ENCODE measurements at places on chromosomes 6 and 20.

- DNase-seq, result no peak
Observed at GRCh38 chr6:138227316-138227781, 9.1 kb upstream of the PBOV1 start.

GRCh38 chr6:157670466-157671186 is 152.4 kb upstream of the SNX9 start:
- no peak for DNase-seq

DNA sequence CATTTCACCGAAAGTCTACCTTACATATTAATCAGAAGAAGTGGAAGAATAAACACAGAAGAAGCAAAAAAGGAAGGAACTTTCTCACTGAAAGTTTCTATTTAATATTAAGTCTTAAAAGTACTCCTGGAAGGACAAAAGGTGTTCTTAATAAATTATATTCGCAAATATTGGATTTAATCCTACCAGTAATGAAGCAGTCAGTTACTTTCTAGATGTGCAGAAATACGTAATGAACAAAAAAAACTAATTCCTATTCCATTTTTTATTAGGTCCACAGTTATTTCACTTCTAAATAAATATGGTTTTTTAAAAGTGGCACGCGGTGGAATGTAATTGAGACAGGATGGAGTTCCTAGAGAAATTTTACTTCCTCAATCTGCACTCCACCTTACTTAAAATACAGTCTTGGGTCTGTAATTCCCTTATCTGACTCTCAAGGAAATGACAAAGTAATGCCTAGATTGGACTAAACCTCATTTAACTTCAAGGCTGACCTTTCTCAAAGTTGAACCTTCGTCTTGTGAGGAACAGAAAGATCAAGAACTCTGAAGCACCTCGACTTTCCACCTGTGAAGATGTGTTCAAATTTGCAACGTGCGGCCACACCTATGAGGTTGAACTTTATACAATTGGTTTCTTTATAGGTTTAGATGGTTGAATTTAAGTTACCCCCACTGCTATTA is 1.1 kb upstream of the TRAM2 start:
- DNase-seq, result no peak

DNA sequence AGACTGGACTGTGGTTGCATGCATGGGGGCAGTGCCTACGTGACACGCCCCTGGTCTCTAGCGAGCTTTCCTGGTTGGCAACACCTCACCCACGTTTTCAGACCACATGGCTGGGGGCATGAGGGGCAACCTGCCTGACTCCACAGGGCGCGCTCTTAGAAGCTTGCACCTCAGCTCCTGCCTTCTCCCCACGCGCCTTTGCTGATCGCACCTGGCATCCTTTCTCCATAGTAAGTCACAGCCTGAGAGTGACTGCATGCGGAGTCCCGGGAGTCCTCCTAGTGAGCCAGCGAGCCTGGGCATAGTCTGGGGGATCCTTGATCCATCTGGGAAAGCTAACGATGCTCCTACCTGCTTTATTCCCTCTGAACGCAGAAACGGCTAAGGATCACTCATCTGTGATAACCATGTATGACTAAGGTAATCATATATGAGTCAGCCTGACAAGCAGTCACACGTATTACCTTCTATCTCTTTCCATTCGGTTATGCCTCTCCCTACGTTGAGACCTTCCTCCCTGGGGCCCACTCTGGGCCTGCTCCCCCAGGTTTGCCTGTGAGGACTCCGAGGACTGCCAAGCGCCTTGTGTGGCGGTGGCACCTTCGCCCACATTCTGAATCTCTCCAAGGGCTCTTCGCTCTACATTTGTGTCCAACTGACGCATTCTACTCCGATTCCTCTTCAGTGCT is 4.5 kb downstream of the TCFL5 start:
- DNase-seq, result no peak

- no peak for DNase-seq
Observed at GRCh38 chr6:87103977-87104601, 9.2 kb upstream of the CGA start.

GRCh38 chr6:107793191-107793590 is 30.9 kb downstream of the SCML4 start:
- no peak for DNase-seq

GRCh38 chr6:96164802-96165201 is 149.0 kb downstream of the FUT9 start:
- no peak for DNase-seq

- DNase-seq, result no peak
Observed at GRCh38 chr20:21134883-21135493, 9.1 kb downstream of the KIZ start.

GRCh38 chr6:128595544-128595943 is 75.1 kb upstream of the PTPRK start:
- no peak for DNase-seq

DNA sequence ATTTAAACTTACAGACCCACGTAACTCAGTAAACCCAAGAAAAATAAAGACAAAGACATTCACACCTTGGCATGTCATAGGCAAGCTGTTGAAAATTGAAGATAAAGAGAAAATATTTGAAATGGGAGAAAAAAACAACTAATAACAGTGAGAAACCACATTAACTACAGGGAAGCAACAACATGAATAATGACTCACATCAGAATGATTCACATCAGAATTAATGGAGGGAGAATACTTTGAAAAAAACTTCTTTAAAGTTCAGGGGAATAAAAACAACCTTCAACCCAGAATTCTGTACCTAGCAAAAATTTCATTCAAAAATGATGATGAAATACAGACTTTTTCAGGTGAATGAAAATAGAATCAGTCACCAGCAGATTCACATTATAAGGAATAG is 32.9 kb upstream of the SLC22A3 start:
- DNase-seq, result no peak

DNA sequence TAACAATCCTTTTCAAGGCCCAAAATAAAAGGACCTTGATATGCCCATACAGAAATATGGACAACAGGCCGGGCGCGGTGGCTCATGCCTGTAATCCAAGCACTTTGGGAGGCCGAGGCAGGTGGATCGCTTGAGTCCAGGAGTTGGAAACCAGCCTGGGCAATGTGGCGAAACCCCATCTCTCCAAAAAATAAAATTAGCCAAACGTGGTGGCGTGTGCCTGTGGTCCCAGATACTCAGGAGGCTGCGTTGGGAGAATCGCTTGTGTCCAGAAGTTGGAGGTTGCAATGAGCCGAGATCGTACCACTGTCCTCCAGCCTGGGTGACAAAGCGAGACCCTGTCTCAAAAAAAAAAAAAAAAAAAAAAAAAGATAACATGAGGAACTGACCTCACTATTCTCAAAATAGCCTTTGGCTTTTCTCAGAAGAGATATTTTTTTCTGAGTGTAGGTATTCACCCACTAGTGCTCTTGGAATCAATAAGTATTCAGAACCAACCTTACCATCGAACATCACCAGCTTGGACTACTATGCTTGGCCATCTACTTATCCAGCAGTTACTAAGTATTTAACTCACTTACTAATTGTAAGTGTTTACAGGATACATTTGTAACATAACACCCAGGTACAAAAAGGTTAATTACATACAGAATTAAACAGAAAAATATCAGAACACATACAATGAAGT is 99.2 kb downstream of the OR2B2 start:
- no peak for DNase-seq

- no peak for DNase-seq
Observed at GRCh38 chr6:1700278-1700967, 90.7 kb downstream of the FOXC1 start.

DNA sequence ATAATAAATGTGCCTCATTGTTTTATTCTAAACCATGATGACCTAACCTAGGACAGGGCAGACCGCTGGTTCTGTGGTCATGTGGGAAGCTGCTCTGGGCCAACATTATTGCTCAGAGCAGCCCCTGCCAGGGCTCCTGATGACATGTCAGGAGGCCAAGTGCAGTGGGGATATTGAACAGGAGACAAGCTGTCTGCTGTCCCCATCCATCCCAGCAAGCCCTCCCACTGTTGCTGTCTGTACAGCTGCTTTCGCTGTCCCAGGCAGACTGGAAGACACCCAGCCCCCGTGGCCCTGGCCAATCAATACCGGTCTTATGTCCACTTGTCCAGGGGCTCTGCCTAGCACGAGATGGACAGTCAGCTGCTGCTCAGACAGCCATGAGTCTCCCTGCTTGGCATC is 43.2 kb upstream of the FNDC1 start:
- DNase-seq, result no peak

DNA sequence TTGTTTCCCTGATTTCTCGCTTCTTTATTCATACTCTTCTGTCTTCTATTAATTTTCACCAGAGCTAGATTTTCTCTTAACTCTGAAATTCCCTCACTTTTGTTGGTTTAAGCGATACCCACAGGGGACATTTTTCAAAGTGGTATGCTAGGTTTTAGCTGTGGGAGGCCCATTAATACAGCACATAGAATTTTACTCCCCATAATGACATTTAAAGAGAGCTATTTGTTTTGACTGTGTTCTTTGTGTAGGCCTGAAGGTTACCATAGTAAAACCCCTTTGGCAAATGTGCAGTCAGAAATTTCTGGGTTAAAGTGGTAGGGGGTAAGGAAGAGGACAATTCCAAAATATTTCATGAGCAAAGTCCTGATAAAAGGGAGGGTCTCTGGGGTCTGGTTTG is 721.1 kb upstream of the CITED2 start:
- DNase-seq, result no peak

DNA sequence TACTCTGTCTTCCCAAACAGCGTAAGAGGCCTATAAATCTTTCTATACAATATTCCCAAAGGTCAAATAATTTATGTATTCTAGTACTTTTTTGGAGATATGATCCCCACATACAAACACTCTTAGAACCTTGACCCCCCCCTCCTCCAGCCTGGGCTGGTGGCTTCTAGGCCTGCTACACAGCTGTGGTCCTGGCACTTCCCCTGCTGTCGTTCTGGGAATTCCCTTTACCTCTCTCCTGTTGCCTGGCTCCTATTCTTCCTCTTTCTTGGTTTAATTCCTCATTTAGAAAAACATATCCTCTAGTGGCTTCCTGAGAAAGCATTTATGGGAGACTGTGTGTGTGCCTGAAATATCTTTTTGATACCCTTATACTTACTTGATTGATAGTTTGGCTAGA is 4.1 kb upstream of the TXLNB start:
- DNase-seq, result no peak

DNA sequence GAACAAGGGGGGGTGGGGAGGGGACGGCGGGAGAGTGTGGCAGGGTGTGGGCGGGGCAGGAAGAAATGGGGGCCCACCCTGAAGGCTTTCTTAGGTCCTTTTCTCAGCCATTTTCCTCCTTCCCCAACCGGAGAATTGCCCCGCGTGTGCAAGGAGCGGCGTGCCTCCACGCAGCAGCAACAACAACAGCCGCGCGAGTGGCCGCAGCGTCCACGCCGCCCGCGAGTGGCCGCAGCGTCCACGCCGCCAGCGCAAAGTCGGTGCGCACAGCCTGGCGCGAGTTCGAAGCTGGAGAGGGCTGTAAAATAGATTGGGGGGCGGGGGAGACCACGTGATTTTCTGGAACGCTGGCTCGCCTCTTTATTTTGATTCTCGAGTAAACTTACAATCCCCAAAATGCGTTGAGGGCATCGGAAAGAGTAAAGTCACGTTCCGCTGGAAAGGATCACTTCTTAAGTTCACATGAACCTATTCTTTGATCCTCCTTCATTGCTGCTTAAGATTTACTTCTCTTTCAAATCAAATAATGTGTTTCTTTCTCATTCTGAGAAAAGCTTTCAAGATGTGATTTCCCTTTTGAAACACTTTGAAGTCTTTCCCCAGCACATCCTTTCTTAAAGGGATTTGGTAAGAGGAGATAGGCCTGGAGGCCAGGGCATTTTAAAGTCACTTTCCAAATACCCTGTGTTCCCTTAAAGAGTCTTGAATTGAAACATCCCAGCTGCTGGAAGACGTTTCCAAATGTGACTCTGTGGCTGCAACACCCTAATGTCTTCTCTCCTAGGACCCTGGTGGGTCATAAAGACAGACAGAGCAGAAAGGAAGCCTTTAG is 66.7 kb upstream of the ZNF217 start:
- no peak for DNase-seq

DNA sequence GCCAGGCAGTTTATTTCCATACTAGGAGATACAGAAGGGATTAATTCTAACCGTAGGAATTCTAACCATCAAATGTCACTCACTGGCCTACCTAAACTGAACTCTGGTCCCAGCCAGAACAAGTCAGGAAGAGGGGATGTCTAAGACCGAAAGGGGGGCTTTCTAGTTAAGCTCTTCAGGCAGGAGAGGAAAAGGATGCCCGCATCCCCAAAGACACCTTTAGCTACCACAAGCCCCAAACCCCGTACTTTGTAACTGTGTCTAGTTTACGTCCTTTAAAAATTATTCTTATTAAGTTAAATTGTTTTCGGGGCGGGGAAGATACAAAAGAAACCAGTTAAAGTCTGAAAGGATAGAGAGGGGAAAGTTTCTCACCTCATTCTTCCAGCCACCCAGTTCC is 1.2 kb upstream of the ZNF76 start:
- no peak for DNase-seq

DNA sequence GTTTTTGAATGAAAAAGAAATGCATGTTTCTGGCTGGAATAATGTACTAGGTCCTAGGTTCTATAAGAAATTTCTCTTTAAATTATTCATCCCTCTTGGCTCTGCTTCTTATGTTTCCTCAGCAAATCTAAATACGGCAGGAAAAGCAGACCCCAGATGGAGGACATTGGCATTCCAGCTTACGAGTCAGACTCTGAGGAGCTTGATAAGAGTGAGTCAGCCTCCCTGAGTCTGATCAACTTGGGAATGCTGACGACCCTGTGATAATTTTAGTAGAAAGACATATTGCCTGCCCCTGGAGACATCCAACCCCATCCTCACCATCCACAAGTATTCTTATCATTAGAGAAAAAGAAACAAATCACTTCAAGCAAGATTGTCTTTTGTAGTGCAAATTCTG is 509.7 kb upstream of the MARCKS start:
- no peak for DNase-seq

GRCh38 chr6:159988983-159989454 is 20.1 kb downstream of the IGF2R start:
- no peak for DNase-seq

DNA sequence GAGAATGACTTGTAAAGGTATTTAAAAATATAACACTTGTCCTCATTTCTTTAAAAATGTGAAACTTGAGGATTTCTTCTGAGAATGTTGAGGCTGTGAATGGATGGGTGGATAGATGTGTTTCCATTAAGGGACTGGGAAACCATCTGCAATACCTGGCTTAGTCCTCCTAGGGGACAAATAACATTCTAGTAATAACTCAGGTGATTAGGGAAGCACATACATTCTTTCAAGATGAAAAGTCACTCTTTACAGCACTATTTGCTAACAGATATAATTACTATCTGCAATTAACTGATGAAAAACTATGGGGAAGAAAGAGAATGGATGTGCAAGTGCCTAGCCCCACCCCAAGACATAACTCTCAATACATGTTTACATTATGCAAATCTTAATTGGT is 542.3 kb downstream of the CD83 start:
- DNase-seq, result no peak

GRCh38 chr6:74505391-74505790 is 700.5 kb downstream of the COL12A1 start:
- DNase-seq, result no peak

Data from stimulated activated CD4-positive, alpha-beta T cell treated with anti-CD3 and anti-CD28 coated beads, Interleukin-1b, Interleukin-23, amount 100 ng/mL, for 1 hour (primary cell).